Spleen (tissue), 13 donors: ENCODE measurements at places on chromosomes 13 and 19.

GRCh38 chr19:9941671-9942070 lies 5.4 kb upstream of the OLFM2 start:
- DNase-seq = no peak

DNA sequence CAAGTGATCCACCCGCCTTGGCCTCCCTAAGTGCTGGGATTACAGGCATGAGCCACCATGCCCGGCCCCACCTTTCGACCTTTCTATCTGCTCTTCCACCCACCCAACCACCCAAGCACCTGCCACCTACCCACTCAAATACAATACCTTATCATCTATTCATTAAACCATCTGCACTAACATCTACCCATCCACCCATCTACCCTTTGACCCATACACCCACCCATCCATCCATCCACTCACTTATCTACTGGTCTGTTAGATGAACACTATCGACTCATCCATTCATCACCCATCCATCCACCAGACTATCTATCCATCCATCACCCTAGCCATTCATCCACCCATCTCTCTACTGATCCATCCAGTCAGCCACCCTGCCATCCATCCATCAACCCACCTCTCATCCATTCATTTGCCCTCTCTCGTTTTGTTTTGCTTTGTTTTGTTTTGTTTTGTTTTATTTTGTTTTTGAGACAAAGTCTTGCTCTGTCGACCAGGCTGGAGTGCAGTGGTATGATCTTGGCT lies 17.2 kb downstream of the EML2 start:
- no peak for DNase-seq

DNA sequence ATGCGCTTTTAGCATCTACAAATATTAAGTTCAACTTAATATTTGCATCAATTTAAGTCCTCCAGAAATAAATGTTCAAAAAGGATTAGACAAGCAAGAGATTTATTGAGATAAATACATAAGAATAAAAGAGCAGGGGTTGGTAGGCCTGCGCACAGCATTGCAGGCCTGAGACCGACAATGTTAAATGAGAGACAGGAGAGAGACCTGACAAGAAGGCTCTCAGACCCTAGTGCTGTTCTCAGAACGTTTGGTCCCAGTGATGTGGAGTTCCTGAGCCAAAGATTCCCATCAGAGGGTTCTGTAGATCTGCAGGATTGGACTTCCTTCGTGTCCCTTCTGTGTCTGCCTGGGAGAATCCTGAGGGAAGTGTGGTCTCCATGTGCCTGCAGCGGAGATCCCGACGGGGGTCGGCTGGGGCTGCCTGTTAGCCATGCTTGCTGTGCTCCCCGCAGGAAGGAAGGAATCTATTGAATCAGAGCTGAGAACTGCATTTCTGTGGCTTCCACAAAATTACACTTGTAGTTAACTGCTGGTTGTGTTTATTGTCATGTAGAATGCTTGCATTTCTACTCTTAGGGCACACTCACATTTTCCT lies 369.9 kb upstream of the SLC10A2 start:
- no peak for DNase-seq

DNA sequence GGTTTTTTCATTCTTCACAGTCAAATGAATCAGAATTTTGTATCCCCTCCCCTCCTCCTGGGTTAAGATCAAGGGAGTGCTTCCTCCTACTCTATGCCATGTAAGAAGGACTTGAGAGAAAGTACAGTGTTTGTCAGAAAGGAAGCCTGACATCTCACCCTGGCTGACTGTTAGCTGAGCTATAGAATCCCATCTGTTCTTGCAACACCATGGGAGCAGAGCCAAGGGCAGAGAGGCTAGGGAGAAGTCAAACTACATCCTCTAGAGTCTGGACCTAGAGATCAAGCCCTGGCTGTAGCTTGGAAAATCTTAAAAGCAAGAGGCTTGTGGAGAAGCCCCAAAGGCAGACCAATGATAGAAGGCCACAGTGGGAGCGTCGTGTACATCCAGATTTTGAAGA lies 145.9 kb downstream of the OLFM4 start:
- no peak for DNase-seq

GRCh38 chr13:19596960-19597361 lies 35.6 kb upstream of the TPTE2 start:
- DNase-seq = no peak

GRCh38 chr19:33187183-33187540 lies 7.0 kb upstream of the LRP3 start:
- peak; percentile 72 for DNase-seq

GRCh38 chr13:107712145-107712860 lies 503.0 kb downstream of the LIG4 start:
- DNase-seq = no peak

GRCh38 chr19:19434483-19435045 lies 29.1 kb downstream of the GATAD2A start:
- DNase-seq = no peak

GRCh38 chr19:7191946-7192691 lies 102.1 kb downstream of the INSR start:
- no peak for DNase-seq

GRCh38 chr13:22173610-22174009 lies 502.7 kb downstream of the FGF9 start:
- DNase-seq = no peak

DNA sequence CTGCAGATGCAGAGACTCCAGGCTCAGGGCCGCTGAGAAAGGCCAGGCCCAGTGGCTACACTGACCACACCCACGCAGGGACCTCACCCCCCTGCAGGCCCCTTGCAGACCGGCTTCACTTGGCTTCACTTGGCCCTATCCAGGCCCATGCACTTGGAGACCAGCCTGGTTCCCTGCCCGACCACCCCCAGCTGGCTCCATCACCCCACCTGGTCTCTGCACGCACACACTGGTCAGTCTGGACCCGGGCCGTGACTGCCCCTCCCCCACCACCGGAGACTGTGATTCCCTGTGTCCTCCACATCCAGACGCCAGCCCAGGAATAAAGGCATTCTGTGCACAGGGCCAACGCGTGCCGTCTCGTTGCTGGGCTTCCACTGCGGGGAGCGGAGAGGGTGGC lies 4.9 kb upstream of the EBI3 start:
- DNase-seq = no peak

DNA sequence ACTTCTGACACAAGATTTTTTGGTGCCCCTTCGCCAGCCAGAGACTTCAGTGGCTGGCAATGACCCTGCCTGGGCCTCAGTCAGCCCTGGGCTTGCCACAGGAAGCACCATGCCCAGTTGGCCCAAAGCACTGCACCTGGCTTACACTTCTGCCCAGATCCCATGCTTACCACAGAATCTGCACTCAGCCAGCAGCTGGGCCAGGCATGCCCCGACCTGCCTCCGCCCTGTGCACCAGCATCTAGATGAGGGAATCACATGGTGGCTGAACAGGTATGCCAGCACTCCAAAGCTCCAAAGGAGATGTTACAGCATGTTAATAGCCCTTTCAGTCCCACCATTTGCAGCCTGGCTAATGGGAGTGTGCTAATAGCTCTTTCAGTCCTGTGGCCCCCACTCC lies 690.9 kb downstream of the SLITRK6 start:
- DNase-seq = peak; percentile 40

DNA sequence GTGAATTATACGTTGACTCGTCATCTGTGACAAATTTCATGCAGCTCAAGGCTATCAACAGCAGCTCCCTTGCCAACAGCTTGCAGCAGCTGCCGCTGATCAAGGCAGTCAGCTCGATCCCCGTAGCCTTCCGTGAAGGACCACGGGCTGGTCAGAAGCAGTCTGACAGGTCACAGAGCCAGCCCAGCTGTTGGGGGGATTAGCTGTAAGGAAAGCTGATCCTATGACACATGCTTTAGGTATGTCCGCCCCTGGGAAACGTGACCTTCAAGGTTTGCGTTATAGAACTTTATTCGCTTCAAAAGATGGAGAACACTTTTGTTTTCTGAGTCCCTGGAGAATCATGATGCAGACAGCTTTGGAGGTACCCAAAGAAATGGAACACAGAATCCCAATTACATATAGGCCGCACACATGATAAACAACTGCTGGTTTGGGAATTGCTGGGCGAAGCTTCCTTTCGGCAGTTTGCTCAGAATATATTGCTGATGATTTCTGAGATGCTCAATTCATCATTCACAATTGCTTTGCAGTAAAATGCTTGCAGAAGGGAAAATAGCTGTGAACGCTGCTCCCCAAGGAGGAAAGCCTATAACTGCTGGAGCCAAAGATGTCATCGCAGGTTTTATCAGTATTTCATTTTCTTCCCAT lies 62.6 kb upstream of the USP29 start:
- no peak for DNase-seq

GRCh38 chr13:20924758-20925394 lies 22.3 kb upstream of the XPO4 start:
- peak; percentile 75 for DNase-seq

- no peak for DNase-seq
Observed at GRCh38 chr13:112177450-112178288, 110.7 kb downstream of the SOX1 start.
